H9 (cell line): ENCODE measurements at places on chromosomes 11 and 22. TPM values are rescaled to one million over a fixed set of nuclear protein-coding genes. Genes with fewer than 3 reads are reported as not detected.

- DNase-seq: peak; percentile 71
These were observed 121.1 kb downstream of the NXPE2 start for GRCh38 chr11:114799476-114799875.

DNA sequence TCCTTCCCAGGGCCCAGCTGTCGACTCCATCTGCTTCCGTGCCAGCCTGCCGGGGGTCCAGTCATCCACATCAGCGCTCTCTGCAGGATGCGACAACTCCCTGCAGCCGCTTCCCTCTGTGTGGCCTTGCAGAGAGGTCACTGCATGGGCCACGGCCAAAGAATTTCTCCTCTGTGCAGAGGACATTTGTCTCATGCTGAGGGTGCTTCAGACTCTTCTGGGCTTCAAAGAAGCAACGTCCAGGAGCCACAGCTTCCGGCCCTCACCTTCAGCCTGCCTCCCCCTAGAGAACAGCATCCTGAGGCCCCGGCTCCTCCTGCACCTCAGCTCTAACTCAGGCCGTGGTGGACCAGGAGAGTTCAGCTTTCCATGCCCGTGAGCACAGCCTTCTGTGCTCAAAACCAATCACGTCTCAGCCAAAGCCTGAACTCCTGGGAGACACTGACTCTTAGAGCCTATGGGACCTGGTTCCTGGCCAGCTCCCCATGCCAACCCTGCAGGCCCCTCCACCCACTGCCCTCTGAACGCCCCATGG is 258.9 kb downstream of the BRD1 start:
- DNase-seq: peak; percentile 51

DNA sequence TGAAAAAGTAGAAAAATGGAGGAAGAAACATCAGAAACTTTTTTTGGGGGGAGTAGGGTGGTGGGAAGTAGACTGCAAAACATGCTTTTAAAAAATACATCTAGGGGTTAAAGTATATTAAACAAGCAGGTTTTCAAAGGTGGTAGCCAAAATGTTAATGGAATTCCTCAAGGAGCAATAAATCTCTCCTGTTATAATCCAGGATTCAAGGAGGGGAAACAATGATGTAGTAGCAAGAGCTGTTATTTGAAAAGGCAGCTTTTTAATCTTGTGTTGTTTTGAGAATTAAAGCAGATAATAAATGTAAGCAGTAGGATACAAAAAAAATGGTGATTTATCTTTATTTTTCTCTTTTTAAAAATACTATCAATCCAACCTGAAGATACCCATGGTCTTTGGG is 736.5 kb upstream of the CCDC90B start:
- DNase-seq: no peak

- DNase-seq: no peak
These were observed 16.8 kb upstream of the TMEM184B start for GRCh38 chr22:38289583-38290082.

- DNase-seq: no peak
These were observed 183.1 kb downstream of the CHST1 start for GRCh38 chr11:45482331-45482730.

- no peak for DNase-seq
These were observed 13.0 kb upstream of the FLI1 start for GRCh38 chr11:128680906-128681305.

DNA sequence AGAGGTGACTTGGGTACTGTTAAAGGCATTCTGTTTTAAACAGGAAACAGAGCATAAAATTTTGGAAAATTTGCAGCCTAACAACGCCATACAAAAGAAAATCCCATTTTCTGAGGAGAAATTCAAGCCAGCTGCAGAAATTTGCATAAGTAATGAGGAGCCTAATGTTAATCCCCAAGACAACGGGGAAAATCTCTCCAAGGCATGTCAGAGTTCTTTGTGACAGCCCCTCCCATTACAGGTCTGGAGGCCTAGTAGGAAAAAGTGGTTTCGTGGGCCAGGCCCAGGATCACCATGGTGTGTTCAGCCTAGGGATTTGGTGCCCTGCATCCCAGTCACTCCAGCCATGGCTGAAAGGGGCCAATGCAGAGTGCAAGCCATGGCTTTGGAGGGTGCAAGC is 1333.1 kb upstream of the TENM4 start:
- no peak for DNase-seq

The CDC42EP2 gene
- total RNA-seq: 10.9 and 11.9 TPM in 2 replicates
